Foreskin melanocyte (primary cell): ENCODE measurements at places on chromosomes 2 and 18.

DNA sequence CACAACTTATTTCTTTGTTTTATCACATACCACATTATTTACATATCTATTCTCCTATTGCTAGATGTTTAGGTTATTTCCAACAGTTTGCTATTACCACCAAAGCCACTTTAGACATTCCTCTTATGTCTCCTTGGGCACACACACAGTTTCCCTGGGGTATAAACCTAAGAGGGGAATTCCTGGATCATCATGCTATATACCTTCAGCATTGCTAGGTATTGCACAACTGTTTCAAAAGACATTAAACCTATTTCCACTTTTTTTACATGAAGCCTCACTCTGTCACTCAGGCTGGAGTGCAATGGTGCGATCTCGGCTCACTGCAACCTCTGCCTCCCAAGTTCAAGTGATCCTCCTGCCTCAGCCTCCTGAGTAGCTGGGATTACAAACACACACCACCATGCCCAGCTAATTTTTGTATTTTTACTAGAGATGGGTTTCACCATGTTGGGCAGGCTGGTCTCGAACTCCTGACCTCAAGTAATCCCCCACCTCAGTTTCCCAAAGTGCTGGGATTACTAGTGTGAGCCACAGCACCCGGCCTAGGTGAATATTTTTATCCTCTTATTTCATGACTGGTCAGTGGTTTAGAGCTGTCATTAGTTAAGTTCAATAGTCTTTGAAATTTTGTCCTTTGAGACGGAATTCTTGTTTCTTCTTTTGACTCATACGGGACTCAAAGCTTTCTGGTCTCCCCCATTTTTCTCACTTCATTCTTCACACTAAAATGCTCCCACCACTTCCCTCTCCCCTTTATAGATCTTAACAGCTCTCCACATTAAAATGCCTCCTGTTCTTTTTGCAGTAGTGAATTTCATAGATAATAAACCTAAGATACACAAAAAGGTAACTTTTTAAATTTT is 30.3 kb downstream of the SULT1C4 start:
- no peak for DNase-seq

GRCh38 chr2:129902731-129903585 is 76.5 kb upstream of the RAB6C start:
- no peak for DNase-seq

- DNase-seq, result no peak
Measured at GRCh38 chr2:149611100-149611820, 23.7 kb upstream of the MMADHC start.

- no peak for DNase-seq
Measured at GRCh38 chr2:50455351-50455939, 576.5 kb downstream of the NRXN1 start.

DNA sequence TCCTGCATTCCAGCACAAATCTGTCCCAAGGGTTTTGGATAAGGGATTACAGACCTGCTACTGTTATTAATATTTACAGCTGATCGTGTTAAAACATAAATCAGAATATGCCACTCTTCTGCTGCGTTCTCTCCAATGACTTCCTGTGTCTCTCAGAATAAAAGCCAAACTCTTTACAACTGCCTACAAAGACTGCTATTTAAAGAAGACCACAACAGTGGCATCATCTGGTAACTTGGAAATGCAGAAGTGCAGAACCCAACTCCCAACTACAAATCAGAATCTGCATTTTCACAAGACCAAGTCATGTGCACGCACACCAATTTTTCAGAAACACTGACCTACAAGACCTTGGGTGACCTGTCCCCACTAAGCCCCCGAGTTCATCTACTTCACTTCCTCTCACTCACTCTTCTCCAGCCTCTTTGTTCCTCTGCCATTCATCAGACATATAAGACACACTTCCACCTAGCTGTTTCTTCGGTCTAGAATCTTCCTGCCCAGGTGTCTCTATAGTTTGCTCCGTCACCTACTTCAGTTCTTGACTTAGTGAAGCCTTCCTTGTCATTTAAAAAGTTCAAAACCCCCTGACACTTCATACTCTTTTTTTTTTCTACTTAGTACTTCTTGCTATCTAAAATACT is 36.0 kb downstream of the CHN1 start:
- DNase-seq, result peak; percentile 48
